NCI-H2171 (cell line): ENCODE measurements at places on chromosomes 12 and 14.
A peak's percentile ranks its signal among the peaks of the same experiment; 100 is the strongest.

DNA sequence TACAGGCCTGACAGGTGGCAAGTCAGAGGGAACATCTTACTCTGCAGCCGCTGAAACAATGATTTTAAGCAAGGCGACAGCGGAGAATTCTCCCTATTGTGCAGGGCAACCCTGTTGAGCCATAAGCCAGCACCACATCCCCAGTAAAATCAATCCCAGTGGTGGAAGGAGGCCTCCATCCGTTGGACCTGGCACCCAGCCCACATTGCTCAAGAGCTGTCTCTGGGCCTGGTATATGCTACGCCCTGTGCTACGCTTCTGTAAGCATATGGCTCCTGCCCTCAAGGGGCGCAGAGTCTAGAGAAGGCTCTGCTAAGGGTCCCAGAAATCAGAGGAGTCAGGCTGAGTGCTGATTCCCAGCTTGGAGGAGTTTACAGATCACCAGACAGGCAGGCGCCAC, 265.5 kb downstream of the CACNA1C start:
- DNase-seq = no peak

DNA sequence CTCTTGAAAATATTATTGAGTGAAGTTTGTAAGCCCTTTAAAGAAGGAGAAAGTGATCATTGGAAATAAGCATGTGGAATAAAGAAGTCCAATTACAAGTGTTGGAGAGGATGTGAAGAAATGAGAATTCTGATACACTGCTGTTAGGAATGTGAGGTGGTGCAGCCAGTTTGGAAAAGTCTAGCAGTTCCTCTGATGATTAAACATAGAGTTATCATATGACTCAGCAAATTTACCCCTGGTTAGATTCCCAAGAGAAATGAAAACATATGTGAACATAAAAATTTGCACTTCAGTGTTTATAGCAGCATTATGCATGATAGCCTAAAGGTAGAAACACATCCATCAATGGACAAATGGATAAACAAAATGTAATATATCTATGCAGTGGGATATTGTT, 319.9 kb downstream of the AEBP2 start:
- no peak for DNase-seq

DNA sequence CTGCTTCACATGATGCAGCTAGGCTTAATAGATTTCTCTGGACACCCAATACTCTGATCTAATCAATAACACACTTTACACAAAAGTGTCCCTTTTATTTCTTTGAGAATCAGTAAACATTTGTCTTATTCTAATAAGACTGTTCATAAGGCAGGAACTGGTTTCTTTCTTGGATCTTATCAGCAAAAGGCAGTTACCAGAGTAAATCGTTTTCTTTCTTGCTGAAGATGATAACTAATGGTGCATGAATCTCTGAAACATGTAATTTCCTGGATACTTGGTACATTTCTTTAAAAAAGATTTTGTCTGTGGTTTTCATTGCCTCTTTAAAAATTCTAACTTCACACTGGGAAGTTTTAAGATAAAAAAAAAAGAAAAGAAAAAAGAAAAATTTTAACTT, 39.6 kb downstream of the WIF1 start:
- no peak for DNase-seq

DNA sequence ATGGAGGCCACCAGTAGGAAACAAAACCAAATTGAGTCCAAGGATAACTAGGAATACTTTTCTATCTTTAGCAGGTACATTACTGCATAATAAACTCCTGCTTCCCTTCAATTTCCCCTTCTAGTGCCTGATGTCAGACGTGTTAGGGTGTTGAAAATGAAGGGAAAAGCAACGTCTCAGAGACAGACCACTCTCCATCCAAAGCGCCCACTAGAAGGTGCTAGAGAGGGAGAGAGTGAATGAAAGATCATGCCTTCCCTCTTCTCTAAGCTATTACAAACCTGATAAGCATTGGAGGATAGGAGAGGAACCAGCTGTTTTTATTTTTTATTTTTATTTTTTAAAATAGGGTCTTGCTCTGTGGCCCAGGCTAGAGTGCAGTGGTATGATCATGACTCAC, 64.1 kb downstream of the ZNF641 start:
- DNase-seq = no peak

GRCh38 chr14:77618381-77618970, 2.0 kb upstream of the SPTLC2 start:
- DNase-seq = no peak

DNA sequence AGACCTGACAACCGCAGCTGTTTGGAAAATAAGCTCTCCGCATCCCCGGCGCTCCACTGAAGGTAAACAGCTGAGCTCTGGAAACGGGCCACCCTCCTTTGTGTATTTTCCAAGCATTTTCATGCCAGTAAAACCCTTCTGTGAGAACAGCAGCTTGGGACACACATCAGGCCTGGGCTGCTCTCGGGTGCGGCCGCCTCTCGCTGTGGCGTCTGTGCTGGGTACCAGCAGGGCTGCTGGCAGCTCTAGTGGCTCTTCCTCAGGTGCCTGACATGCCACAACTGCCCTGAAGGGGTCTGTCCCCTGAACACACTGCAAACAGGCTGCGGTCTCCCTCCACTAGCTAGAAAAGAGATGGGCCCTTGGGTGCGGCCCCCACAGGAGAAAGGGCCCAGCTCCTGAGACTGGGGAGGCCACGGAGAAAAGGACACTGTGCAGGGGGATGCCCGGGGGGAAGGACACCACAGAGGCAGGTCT, 96.3 kb downstream of the ITPK1 start:
- DNase-seq = no peak

DNA sequence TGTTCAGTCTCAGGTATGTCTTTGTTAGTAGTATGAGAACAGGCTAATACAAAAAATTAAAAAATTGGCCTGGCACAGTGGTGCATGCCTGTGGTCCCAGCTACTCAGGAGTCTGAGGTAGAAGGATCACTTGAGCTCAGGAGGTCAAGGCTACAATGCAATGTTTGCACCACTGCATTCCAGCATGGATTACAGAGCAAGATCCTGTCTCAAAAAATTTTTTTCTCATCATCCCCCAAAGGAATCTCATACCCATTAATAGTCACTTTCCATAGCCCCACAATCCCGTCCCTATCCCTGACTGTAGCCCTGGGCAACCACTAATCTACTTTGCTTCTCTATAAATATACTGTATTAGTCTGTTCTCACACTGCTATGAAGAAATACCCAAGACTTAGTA, 57.8 kb downstream of the TTC8 start:
- no peak for DNase-seq

GRCh38 chr12:42213954-42214426, 24.1 kb downstream of the YAF2 start:
- DNase-seq = no peak

- DNase-seq = no peak
Observed at GRCh38 chr12:27802511-27802910, 22.5 kb upstream of the MANSC4 start.

DNA sequence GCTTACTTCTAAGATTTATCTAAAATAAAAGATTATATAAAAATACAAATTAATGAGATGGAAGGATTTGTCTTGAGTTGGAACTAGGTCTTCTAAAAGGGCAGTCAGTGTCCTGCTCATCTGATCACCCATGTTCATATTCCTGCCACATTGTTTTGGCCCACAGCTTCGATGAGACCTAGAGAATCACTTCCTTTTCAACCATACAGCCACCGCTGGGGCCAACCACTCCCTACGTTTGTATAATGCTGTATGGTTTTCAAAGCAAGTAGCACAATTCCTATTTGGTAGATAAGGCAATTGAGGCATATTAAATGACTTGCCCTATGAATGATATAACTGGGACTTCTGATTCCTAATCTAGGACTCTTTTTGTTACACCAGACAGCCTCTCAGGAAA, 249.4 kb downstream of the ZFP36L1 start:
- DNase-seq = no peak

DNA sequence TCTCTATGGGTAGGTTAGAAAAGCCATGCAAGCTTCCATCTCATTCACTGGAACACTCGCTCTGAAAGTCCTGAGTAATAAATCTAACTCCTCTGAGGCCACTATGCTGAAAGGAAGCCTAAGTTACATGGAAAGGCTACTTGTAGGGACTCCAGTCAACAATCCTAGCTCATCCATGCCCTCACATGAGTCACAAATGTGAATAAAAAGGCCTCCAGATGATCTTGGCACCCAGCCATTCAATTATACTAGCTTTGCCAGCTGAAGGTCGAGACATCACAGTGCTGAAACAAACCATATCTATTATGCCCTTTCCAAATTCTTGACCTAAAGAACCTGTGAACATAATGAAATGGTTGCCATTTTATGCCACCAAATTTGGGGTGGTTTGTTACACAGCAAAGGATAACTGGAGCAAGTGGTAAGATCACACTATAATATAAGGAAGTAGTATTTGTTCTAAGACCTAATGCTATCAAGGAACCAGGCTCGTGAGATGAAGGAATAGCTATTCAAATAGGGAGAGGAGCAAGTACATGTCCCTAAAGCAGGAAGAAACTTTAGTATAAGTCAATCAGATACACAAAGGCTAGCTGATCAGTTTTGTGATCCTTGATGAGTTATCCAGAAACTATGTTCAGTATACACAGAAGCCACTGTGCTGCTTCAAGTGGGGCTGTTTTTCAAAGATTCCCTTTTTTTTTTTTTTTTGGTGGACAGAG, 142.1 kb downstream of the MED13L start:
- peak; percentile 25 for DNase-seq

- peak; percentile 11 for DNase-seq
Observed at GRCh38 chr14:100069161-100069800, 4.1 kb downstream of the EVL start.
